ENCODE measurements at places on chromosomes 3 and 15. TPM values are rescaled to one million over a fixed set of nuclear protein-coding genes. Genes with fewer than 3 reads are reported as not detected.
A peak's percentile ranks its signal among the peaks of the same experiment; 100 is the strongest.

GRCh38 chr3:17025594-17026139 lies 140.9 kb downstream of the PLCL2 start:
- DNase-seq = no peak

DNA sequence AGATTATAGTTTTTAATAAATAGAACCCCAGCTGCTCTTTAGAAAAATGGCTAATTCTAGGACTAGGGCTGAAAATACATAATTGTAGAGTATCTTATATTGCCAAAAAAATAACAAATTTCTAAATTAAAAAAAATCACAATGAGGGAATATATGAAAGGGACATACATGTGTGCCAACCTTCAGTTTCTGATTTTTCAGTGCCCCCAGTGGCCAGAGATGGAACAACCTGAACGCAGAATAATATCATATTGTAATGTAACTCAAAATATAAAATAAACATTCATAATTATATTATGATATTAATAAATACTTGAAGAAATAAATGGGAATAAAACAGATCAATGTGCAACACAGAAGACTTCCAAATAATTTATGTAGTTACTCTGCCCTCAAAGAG lies 460.5 kb downstream of the ZNF385D start:
- no peak for DNase-seq

GRCh38 chr15:68781217-68781616 lies 39.5 kb downstream of the ANP32A start:
- DNase-seq = no peak

DNA sequence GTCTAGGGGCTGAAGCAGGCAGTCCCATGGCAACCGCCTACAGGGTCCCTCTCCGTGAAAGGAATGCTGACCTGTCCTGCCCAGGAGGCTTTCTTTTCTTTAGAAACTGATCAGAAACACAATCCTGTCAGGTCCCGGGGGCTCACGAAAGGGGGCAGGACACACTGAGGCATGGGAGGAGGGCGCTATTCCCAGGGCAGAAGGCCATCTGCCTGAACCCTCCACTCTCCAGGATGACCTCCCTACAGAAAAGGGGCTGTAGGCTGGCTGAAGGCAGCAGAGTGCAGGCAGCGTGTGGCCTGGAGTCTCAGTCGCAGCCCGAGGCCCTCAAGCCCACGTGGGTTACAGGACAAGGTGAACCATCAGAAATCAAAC lies 18.4 kb upstream of the LRRK1 start:
- DNase-seq = no peak

GRCh38 chr3:196513697-196514349 lies 1.3 kb downstream of the SMCO1 start:
- DNase-seq = no peak

GRCh38 chr15:95647531-95648277 lies 682.8 kb upstream of the NR2F2 start:
- DNase-seq = no peak

- DNase-seq = no peak
Measured at GRCh38 chr15:74396445-74397238, 29.2 kb upstream of the CYP11A1 start.

DNA sequence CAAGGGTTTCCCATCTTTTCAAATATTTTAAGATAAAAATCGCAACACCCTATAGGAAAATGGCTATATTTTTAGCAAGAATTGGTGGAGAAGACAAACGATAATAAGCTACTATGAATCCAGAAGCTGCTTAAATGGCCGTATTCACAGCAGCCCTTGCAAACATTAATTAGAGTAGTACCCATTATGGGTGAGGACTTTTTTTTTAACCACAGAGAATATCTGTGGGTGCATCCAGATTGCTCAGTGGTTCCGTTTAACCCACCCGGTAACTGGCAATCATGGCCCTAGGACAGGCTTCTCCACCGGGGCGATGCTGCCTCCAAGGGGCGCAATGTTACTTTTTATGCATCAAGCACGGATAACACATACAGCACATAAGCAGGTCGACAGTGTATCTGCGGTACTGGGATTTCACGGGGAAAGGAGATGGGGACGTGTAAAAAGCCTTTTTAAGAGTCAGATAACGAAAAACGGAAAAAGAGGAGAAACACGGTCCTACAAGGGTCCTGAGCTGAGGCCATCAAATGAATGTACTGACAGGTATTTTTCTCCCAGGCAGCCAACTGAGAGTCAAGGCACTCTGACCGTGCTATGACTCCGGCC lies 968 bp upstream of the TMEM266 start:
- no peak for DNase-seq

DNA sequence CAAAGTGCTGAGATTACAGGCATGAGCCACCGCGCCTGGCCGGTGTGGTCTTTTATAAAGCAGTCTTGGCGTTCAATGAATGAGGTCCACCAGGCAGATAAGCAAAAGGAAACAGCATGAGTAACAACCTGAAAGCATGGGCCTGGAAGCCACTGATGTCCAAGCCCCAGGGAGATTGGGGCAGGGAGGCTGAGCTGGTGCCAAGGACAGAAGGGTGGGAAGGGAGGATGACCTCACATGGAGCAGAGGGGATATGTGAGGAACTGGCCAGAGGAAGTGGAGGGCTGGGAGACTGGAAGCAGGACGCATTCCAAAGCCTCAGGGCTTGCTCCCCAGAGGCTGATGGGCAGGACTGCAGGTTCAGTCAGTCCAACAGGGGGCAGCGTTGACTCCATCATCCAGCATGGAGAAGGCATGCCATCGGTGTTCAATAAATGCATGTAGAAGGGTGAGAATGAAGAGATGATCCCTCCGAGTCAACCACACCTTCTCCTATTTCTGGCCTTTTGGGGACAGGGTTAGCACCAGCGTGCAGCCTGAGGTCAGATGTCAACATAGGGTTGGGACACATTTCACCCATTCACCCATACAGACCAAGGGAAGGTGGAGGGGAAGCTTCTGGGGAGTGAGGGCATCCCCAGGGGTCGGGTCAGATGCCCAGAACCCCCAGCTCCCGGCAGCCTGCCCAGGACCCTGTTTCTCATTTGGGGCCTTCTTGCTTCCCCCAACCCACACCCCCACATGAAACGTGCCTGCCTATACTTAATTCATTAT lies 14.8 kb downstream of the MYL3 start:
- DNase-seq = no peak

GRCh38 chr3:12759097-12759679 lies at the start of gene TMEM40:
Gene TMEM40, minus strand, starts transcription at chr3:12759259. Its CDS starts 9,427 bp downstream, at chr3:12749832.
- DNase-seq = no peak

DNA sequence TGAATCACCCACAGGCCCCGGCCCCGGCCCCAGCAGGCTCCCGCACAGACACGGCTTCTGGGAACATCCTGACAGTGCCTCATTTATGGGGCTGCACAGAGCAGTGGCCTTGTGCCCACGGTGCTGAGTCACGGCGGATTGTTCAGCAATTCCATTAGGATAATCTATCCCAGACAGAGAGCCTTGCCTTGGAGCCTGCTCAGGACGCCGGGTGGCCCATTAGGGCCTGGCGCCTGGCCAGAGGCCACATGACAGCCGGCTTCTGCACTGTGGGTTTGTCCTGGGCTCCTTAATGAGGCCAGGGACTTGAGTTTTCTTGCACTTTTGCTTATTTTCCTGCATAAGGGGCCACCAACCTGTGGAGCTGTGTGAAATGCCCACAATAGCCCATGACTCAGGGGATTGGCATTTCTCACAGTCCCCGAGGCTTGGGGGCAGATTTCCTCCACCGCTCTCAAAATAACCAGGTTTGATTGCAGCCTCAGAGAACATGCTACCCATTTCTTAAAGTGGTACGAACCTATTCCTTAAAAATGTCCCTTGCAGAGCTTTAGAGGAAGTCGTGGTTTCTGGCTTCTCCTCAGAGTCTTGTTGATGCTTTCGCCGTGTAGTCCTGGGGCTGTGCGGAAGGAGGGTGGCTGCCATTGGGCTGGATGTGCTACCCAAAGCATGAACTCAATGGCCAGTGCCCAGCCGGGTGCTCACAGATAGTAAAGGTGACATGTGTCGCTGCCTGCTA lies 19.0 kb downstream of the SYNM start:
- DNase-seq = peak; percentile 72

- DNase-seq = peak; percentile 91
Measured at GRCh38 chr15:43285609-43286037, 18.9 kb upstream of the TGM5 start.

DNA sequence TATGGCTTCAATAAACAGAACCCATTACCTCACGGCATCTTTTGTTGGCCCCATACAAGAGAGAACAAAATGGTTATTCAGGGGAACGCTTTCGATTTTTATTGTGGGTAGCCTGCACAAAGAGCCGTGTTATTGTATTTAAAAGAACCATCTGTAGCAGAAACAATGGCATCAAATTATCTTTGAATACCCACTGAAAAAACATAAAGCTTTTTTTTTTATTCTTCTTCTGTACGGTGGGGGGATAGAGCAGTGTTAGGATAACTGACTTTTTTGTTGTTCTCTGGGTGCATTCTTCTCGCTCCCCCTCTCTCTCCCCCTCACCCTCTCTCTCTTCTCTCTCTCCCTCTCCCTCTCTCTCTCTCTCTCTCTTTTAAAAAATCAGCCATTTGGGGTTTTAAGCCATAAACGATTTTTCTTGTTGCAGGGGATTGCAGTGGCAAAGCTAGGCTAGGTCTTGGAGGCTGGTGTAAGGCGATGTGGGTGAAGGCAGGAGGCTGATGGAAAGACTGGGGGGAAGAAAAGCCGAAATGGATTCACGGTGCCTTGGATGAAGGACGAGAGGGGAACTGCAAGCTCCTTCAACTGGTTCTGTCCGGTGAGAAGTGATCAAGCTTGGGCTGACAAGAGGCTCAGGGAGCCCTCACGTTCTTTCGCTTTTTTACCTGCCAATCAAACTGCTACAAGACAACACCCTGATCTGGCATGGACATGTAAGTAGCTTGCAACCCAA lies 12.4 kb upstream of the SOX2 start:
- DNase-seq = no peak

GRCh38 chr3:32249184-32249782 lies 10.8 kb downstream of the CMTM8 start:
- no peak for DNase-seq

GRCh38 chr15:82768414-82769054 lies 37.3 kb downstream of the FSD2 start:
- DNase-seq = no peak

DNA sequence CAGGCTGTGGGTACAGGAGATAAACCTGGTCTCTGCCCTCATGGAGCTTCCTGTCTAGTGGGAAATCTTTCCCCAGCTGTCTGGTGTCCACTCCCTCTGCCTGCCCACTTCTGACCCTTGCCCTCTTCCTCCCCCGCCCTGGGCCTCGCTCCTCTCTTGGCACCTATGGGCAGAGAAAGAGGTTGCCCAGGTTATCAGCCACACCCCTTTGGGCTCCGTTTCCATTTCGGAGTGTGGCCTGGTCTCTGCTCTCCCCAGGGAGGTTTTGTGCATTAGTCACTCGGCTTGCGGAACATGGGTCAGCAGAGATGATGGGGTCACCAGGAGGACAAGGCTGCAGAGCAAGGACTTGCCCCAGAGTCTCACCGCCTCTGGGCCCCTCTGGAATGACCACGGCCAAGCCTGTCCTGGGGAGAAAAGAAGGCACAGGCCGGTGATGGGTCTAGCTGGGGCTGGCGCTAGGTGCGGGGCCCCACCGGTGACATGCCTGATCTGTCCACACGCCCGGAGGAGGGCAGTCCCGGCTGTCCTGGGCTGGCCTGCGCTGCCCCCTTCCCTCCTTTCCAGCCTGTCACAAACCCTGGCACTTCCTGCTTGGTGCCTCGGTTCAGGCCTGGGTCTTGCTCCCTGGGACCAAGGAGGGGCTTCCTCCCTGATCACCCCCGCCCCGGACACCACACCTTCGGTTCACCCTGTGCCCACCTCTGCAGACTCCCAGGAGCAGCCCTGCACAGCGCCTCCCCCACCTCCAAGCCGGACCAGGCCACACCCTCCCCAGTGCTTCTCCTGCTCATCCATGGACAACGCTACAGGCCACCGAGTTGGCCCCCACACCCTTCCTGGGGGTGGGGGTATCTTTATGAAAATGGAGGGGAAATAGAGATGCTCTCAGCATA lies 35.6 kb upstream of the MUC4 start:
- DNase-seq = no peak

GRCh38 chr15:31857194-31857593 lies 173.1 kb upstream of the CHRNA7 start:
- DNase-seq = no peak

DNA sequence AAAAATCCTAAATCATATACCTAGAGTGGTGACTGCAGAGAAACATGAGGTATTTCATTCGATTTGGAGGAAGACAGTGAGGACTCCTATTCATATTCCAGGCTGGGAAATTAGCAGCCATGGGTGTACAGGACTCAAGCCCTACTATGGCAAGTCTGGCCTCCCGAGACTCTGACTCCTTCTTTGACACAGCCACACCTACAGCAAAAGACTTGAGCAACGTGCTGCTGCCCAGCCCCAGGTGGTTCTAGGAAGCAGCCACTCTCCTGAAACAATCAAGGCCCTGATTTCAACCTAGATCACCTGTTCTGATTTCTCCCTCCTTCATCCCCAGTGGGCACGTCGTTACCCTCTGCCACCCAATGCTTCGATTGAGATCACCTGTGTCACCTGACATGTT lies 84.0 kb upstream of the ATP11B start:
- no peak for DNase-seq

DNA sequence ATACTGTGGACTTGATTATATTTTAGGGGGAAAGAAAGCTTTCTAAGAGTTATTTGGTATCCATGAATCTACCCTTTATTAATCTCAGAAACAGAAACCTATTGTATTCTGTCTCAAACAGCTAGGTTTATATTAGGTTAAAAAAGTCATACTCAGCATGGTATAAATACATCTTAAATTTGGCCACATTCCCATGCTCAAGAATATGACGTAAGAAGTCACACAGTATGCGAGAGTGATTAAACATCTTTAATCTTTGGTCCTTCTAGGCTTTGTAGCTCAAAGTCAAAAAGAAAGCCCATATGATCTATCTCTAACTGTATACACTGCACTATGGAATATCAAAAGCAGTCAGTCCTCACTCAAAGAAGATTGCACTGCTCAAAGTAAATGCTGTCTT lies 131.4 kb downstream of the EPHA3 start:
- no peak for DNase-seq

- DNase-seq = no peak
Measured at GRCh38 chr3:156579427-156579851, 24.5 kb upstream of the SSR3 start.

GRCh38 chr3:21979706-21980105 lies 228.7 kb upstream of the ZNF385D start:
- no peak for DNase-seq

The IDH2 gene
- 16.7 TPM for total RNA-seq

The VILL gene
- total RNA-seq = 16.5 TPM

The CPNE9 gene
- total RNA-seq = not detected

The FAM174B gene
- 11.0 TPM for total RNA-seq

The ZBED2 gene
- total RNA-seq = not detected

The CPNE4 gene
- total RNA-seq = not detected

The GOLGA8T gene
- not detected for total RNA-seq

The MYL3 gene
- total RNA-seq = 7.6 TPM

The GABRR3 gene
- total RNA-seq = not detected

The RRP9 gene
- total RNA-seq = 27.0 TPM

The ACKR2 gene
- total RNA-seq = 34.3 TPM

The SEC11A gene
- total RNA-seq = 132 TPM

The ANKRD34C gene
- not detected for total RNA-seq

The LRTM1 gene
- not detected for total RNA-seq

The PIGZ gene
- total RNA-seq = 14.9 TPM

The RASL12 gene
- 41.4 TPM for total RNA-seq

The MYLK gene
- 62.1 TPM for total RNA-seq

The WWTR1 gene
- total RNA-seq = 99.6 TPM

Data from tibial nerve (tissue), 4 donors.